ENCODE measurements at places on chromosomes 12 and 14.

- DNase-seq = no peak
Measured at GRCh38 chr14:38174711-38175110, 33.0 kb upstream of the SSTR1 start.

DNA sequence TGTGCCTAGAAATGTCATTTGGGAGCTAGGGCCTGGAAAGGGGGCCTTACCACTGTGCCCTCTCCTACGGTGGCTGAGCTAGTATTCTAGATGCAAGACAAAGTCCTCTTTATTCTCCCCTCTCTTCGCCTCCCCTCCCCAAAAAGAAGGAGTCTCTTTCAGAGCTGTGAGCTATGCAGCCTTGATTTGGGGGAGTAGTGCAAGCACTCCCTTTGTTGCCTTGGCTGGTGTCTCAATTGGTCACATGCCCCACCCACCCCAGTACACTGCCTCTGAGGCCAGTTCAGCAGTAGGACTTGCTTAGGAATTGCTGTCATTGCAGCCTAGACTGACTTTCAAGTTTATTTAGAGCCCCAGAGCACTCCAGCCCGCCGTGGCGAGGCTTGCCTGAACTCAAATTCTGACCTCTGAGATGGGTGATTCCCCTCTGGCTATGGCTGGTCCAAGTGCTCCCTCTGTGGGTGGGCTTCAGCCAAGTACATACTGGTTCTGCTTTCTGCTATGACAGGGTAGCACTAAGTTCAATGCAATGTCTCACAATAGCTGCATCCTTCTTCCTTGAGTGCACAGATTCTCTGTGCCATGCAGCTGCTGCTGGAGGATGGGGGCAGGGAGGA is 37.0 kb upstream of the FBXO33 start:
- DNase-seq = peak; percentile 38

GRCh38 chr12:107840186-107840585 is 65.7 kb downstream of the ASCL4 start:
- no peak for DNase-seq

DNA sequence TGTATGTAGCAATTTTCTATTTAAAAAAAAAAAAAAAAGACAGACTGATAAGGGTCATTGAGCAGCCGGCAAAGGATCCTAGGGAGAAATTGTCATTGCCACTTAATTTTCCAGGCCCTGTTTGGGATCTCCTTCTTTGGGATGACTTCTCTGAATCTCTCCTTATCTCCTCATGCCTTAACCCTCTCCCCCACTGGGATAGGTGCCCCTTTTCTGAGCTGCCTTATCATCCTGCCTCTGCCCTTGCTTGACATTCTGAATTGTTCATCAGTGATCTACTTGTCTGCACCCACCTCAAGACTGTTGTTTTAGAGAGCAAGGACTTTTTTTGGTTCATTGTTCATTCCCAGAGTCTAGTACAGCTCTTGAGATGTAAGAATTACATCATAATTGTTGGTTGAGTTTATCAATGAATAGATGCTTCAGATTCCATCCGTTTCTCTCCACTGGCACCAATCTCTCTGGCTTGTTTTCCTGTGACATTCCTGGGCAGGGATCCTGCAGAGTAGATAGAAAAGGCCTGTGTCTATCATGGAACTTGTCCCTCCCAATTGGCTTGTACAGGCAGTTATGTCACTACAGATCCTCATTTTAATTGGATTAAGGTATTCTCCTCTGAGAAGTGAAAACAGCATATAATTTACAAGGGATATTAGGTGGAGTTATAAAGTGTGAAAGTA is 42.6 kb downstream of the SOCS2 start:
- DNase-seq = no peak

- DNase-seq = no peak
Measured at GRCh38 chr14:69708049-69708448, 58.9 kb upstream of the SRSF5 start.

DNA sequence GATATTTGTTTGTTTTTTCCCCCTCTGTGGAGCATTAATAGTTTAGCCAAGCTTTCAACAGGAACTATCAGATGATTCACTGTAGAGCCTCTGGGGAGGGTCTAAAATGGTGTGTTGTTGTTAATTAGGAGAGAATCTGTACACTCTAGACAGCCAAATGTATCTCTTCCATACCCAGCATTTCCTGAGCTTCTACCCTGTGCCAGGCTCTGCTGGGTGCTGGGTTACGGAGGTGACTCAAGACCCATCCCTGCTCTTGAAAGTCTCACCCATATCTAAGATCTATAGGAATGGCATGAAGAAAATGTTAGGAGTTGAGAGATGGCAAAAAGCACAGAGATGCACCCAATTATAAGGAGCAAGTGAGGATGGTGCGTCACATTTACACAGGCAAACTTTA is 245.8 kb downstream of the C12orf75 start:
- DNase-seq = no peak

DNA sequence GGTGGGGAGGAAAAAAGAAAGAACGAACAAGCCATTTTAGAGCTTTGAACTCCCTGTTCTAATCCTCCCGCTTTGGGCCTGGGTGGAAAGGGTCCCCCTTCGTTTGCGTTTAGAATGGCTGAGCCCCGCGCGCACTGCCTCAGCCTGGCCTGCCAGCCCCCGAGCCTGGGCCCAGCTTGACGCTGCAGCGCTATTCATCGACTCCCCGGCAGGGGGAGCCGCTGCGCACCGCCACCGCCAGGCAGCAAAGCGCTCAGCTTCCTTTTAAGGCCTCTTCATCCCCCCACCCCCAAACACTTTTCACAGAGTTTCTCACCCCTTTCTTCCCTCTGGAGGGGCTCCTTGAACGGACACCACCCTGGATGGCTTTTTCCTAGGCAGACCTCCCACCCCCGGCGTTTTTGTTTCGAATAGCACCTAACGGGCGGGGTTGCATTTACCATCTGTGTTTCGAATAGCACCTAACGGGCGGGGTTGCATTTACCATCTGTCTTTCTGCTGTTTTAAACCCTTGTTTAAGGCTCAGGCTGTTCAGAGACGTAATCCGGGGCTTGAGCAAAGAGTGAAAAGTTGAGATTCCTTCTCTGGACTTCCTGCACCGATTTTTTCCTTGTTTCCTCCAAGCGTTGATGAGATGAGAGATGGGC is 56.4 kb upstream of the PIWIL1 start:
- no peak for DNase-seq

- DNase-seq = no peak
Measured at GRCh38 chr12:114269153-114269552, 136.8 kb downstream of the TBX5 start.

GRCh38 chr14:64178814-64179213 is 115.4 kb downstream of the ESR2 start:
- peak; percentile 25 for DNase-seq

DNA sequence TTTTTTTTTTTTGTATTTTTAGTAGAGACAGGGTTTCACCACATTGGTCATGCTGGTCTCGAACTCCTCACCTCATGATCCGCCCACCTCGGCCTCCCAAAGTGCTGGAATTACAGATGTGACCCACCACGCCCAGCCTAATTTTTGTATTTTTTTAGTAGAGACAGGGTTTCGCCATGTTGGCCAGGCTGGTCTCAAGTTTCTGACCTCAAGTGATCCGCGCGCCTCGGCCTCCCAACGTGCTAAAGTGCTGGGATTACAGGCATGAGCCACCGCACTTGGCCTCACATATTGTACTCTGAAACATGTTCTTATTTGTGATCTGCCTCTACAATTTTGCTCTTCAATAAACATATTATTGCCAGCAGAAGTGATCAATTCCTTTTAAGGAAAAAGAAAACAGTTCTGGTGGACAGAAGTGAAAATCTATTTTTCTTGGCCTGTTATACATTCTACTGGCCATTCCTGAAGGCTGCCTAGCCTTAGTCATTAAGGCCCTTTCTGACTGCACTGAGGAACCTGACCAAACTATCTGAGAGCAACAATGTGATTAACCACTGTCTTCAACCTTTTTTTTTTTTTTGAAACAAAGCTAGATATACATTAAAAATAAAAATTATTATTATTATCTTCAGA is 36.1 kb downstream of the SNX6 start:
- no peak for DNase-seq

DNA sequence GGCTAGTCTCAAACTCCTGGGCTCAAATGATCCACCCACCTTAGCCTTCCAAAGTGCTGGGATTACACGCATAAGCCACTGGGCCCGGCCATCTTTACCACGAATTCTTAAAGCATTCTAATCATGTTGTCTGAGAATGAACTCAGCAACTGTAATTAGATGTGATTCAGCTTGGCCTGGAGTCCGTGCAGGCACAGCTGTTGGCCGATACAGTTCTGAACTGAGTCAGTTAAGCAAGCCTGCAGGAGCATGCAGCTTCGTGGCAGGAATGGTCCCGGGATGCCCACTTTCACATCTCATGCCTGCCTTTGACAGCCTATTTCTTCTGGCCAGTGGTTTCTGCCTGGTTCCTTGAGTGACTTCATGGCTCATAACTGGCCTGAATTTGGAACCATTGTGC is 194.1 kb downstream of the ANO6 start:
- DNase-seq = no peak

- no peak for DNase-seq
Measured at GRCh38 chr14:100892496-100893227, 10.9 kb downstream of the RTL1 start.

DNA sequence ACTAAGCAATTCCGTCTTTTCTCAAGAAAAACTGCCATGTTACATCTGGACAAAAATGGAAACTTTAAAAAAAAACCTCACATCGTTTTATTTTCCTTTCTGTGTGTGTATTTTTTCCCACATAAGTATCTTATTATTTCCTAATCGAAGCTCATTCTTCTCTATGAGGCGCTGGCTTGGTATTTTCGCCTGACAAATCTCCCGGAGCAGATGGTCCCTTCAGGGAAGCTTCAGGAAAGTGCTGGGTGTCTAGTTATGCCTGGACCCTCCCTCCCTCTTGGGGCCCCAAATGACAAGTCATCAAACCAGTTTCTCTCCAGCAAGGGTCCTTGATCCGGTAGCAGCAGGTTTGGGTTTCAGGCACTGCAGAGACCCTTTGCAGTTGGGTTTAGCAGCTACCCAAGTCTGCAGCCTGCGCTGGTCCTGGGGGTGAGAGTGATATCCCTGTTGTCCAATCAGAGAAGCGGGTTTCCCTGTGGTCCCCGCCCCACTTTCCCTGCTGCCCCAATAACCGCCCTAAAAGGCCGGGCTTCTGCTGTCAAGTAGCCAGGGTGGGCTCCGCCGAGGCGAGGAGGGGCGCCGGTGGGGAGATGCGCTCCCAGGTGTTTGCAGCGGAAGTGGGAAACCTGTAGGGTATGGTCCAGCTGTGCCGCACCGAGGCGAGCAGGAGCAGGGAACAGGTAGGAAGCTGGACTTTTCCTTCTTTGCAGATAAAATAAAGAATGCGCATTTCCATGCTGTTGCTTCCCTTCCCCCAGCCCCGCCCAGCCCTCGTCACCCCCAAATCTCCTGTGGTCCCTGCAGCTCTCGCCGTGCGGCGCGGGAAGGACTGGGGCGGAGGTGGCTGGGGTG is at the start of gene CNTN1:
TSS of gene CNTN1 (plus strand) at position 527 of the 852 bp plus-strand sequence.
- DNase-seq = no peak

- no peak for DNase-seq
Measured at GRCh38 chr12:82426586-82426985, 68.3 kb downstream of the METTL25 start.

GRCh38 chr12:905261-906031 is 44.0 kb downstream of the RAD52 start:
- peak; percentile 75 for DNase-seq

GRCh38 chr14:41548666-41549065 is 58.0 kb upstream of the LRFN5 start:
- DNase-seq = no peak

GRCh38 chr14:51929166-51929565 is 60.2 kb upstream of the RTRAF start:
- no peak for DNase-seq

GRCh38 chr14:29390081-29390832 is 537.4 kb downstream of the PRKD1 start:
- DNase-seq = no peak

- DNase-seq = peak; percentile 44
Measured at GRCh38 chr12:118979763-118980406, 1.5 kb upstream of the SRRM4 start.

GRCh38 chr12:64221651-64222008 is 466 bp downstream of the KICS2 start:
- DNase-seq = peak; percentile 71

DNA sequence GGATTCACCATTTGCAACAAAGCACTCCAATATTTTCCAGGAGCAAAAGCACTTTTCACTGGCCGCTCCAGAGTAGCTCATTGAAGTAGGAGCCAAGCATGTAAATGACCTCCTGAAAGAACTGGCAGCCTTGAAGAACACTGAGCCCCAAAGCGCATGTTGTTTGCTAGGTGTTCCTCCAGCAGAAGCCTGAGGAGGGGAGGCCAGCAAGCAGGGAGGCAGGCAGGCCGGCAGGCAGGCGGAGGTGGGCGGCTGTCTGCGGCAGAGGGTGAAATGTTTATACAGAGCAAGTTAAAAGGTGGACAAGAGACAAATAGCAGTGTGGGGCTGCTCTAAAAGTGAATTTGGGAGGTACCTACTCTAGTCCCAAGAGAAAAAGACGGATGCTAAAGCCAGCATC is 439.4 kb downstream of the CCDC91 start:
- no peak for DNase-seq

DNA sequence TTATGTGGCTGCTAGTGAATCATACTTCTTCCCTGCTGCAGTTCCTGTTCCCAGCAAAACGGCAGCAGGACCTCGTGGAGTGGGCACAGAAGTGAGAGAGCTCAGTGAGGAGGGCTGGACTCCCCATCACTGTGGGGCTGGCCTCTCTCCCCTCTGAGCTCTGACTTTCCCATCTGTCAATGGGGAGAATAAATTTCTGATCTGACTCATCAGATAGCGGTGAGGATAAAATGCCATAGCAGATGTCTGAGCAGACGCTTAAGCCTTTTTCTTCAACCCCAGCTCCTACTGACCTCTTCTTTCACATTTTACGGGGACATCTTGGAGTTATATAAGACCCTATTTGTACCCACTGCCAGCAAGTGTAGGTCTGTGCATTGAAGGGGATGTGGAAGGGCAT is 116.6 kb downstream of the CRACR2A start:
- DNase-seq = no peak

- DNase-seq = no peak
Measured at GRCh38 chr12:126930234-126930633, 1336.7 kb upstream of the TMEM132C start.

GRCh38 chr12:19841451-19841850 is 402.2 kb downstream of the AEBP2 start:
- DNase-seq = no peak

DNA sequence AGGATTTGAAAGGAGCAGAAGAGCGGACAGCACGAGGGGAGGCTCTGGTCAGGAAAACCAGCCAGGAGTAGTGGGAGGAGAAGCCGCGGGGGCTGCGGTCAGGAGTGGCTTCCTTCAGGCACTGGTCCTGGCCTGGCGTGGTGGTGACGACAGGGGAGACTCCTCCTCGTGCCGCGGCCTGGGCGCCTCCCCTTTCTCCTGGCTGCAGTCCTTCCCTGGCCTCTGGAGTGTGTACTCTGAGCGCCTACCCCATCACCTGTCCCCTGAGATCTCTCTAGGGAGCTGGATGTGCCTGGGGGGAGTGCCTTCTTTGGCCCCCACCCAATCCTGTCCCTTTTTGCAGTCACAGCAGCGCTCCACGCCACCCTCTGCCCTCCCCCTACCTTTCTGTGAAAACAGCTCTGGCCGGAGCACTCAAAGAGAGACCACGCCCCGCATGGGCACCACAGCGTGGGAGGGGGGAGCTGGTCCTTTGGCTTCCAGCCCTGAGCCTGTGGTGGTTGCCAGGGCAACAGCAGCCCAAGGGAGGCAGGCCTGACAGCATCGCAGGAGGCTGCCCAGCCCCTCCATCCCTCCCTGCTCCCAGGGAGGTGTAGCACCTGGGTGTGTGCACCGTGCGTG is 125.9 kb downstream of the CALM1 start:
- no peak for DNase-seq

- DNase-seq = no peak
Measured at GRCh38 chr12:7129287-7129871, 690 bp upstream of the RBP5 start.

GRCh38 chr12:122935318-122935717 is 30.9 kb downstream of the ABCB9 start:
- DNase-seq = no peak
